ENCODE measurements at places on chromosomes 4 and X. TPM values are rescaled to one million over a fixed set of nuclear protein-coding genes. Genes with fewer than 3 reads are reported as not detected.

Gene RTL5
- total RNA-seq = 1.0 TPM

Gene ACSL4
- 11.7 TPM for total RNA-seq

Gene NUDT10
- total RNA-seq = 0.98 TPM

Gene G3BP2
- 158 TPM for total RNA-seq

DNA sequence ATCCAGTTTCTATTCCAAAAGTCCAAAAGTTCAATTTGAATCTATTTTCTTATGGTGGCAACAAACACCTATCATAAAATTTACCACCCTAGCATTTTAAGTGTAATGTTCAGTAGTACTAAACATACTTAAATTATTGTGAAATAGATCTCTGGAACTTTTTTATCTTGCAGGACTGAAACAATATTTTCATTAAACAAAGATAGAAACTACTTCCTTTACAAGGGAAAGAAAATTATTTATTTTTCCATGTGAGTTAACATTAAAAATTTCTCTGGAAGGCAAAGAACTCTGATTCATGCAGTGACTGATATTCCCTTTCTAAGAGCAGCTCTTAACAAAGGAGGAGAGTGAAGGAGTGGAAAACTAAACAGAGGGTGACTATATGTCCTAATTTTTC is 40.2 kb downstream of the ADH7 start:
- no peak for DNase-seq

DNA sequence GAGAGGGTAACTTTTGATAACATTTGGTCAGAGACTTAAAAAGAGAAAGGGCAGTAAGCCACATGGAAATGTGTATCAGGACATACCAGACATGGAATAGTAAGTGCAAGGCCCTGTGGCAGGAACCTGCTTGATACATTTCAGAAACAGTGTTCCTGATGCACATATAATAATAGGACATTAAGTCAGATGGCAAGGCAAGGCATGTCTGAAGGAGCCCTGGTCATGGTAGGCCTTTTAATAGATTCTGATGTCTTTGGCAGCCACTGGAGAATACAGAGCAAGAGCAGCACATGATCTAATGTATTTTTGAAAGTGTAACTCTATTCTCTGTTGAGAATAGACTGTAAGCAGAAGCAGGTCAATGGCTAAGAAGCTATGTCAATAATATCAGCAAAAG is 279.7 kb downstream of the CAMK2D start:
- DNase-seq = no peak

- DNase-seq = no peak
Observed at GRCh38 chr4:169716677-169717076, 41.1 kb downstream of the HPF1 start.

GRCh38 chrX:154019061-154019621 is 561 bp downstream of the IRAK1 start:
- DNase-seq = no peak

DNA sequence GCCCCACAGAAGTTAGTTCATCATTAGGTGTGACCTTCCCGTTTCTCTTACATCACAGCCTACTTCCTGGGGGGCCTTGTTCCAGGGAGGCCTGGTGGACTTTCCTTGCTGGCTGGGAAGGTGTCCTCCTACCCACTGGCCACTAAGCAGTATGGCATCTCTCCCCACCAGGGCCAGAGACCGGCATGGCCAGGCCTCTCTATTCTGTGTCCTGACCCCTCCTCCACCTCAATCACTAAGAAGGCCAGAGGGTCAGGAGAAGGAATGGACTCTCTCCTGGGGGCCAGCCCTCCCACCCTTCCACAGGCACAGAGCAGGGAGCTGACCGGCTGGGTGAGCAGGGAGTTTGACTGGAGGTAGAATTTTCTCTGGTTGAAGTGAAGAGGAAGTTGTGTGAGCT is 81.9 kb downstream of the PJA1 start:
- no peak for DNase-seq

DNA sequence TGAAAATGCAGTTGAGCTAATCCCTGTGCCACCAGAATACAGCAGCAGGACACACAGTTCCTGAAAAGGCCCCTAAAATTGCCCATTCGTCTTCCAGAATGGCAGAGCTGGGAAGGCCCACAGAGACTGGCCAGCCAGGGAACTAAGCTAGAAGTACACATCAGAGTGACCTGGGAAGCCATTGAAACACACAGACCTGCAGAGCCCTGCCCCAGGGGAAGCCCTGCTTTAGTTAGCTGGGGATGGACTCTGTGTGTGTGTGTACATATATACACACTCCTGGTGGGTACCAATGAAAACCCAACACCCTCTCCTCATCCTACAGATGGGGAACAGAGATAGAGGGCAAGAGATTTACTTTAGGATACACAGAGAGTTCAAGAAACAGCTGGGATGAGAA is 227.7 kb downstream of the HS6ST2 start:
- no peak for DNase-seq

DNA sequence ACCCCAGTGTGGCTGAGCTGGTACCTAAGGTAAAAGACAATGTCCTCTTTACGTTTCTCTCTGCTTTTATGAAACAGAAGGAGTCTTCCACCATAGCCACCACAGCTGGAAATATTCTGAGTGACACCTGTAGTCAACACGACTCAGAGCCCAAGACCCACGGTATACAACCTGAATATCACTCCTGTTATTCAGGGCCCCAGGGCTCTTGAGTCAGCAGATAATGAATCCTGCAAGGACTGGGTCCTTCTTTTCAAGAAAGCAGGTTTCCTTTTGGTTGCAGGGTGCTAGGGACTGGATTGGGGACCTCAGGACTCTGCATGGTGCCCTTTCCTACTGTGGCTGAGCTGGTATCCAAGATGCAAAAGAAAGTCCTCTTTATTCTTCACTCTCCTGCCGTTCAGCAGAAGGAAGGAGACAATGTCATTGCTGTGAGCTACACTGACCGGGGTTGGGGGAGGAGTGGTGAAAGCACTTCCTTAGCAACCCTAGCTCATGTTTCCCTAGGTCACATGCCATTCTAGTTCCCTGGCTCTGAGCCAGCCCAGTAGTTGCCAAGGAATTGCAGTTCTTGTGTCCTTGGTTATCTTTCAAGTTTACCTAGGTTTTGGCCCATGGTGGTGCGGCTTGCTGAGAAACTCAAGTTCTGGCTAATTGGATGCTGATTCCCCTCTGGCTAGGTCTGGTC is 23.7 kb upstream of the UNC5C start:
- DNase-seq = no peak

GRCh38 chr4:95835672-95836071 is 4.2 kb upstream of the PDHA2 start:
- DNase-seq = no peak

Data from left colon (tissue), 2 donors.